Activated T-helper 1 cell treated with anti-CD3 and anti-CD28 coated beads, Interleukin-2, amount 50 U/mL, for 16 hours (primary cell): ENCODE measurements at places on chromosomes 13 and 19.

GRCh38 chr19:57016076-57016475 lies 103.7 kb upstream of the USP29 start:
- DNase-seq: no peak

- no peak for DNase-seq
Measured at GRCh38 chr13:91313103-91313502, 34.4 kb upstream of the MIR17HG start.

GRCh38 chr13:70527599-70527998 lies 419.3 kb upstream of the KLHL1 start:
- no peak for DNase-seq

DNA sequence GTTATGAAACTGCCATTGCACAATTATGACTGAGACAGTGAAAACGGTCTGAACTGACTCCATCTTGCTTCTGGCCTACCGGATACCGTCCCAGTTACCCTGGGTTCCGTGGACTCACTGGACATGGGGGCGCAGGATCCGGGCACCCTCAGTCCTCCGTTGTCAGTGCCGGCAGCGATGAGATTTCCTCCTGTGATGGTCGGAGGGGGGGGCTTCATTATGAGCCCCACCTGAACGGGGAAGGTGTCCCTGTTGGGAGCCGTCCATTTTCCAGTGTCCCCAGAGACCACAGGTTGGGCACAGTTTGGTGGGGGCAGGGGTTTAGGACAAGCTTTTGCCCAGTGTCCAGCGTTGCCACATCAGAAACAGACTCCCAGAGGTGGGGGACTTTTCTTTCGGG lies 23.4 kb downstream of the TMEM255B start:
- no peak for DNase-seq

- no peak for DNase-seq
Measured at GRCh38 chr13:97429681-97430081, 4.3 kb upstream of the RAP2A start.

DNA sequence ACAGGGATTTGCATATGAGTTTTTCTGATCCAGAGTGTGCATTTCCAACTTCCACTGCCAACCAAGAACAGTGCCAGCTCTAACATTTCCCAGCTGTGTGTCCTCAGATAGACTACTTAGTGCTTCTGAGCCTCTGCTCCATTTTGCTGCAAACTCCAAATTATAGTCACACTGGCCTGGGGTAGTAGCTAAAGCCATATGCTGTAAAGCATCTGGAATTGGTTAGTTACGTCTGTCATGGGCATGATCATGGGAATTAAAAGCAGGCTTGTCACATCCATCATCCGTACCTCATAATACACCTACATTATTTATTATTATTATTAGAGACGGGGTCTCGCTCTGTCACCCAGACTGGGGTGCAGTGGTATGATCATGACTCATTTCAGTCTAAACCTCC lies 7.1 kb downstream of the ELAVL3 start:
- DNase-seq: no peak

DNA sequence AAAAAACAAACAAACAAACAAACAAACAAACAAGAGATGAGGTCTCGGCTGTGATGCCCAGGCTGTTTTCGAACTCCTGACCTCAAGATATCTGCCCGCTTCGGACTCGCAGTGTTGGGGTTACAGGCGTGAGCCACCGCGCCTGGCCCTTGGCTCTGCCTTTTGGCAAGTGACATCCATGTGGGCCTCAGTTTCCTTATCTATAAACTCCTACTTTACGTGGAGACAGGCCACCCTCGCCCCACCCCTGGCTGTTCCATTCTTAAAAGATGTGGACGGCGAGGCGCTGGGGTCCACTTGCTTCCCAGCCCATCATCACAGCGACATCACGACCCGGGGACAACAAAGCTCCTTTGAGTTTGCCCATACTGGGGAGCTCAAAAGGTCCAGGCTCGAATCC lies 1.7 kb downstream of the TSSK6 start:
- no peak for DNase-seq

- DNase-seq: no peak
Measured at GRCh38 chr19:4018140-4018613, 10.6 kb downstream of the PIAS4 start.

- DNase-seq: no peak
Measured at GRCh38 chr19:45470762-45471081, 2.9 kb downstream of the FOSB start.

- DNase-seq: no peak
Measured at GRCh38 chr19:37114001-37114400, 35.8 kb downstream of the ZNF420 start.

DNA sequence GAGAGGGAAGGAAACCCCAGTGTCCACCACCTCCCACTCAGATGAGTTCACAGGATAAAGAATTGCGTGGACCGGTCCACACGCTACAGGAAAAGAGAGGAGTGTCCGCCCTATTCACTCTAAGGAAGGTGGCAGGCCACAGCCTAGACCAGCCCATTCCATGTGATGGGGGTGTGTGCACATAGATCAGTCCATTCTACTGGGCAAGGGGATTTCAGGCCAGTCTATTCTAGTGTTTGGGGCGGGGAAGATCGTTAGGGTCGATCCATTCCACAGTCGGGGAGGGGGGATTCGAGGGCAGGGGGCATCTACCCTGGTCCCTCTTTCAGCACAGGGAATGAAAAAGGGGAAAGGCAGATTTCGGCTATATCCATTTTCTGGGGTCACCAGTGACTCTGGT lies 7.8 kb downstream of the FIZ1 start:
- no peak for DNase-seq

- DNase-seq: no peak
Measured at GRCh38 chr19:28401739-28402424, 811.1 kb downstream of the UQCRFS1 start.

- no peak for DNase-seq
Measured at GRCh38 chr19:48271531-48272151, 1.8 kb downstream of the ZNF114 start.

GRCh38 chr19:11797491-11797890 lies 832 bp upstream of the ZNF491 start:
- peak; percentile 53 for DNase-seq

GRCh38 chr13:42355092-42355485 lies 83.1 kb downstream of the AKAP11 start:
- DNase-seq: peak; percentile 35

- DNase-seq: no peak
Measured at GRCh38 chr13:29875646-29876045, 25.2 kb upstream of the UBL3 start.

GRCh38 chr13:104099750-104100149 lies 1033.5 kb upstream of the SLC10A2 start:
- no peak for DNase-seq

DNA sequence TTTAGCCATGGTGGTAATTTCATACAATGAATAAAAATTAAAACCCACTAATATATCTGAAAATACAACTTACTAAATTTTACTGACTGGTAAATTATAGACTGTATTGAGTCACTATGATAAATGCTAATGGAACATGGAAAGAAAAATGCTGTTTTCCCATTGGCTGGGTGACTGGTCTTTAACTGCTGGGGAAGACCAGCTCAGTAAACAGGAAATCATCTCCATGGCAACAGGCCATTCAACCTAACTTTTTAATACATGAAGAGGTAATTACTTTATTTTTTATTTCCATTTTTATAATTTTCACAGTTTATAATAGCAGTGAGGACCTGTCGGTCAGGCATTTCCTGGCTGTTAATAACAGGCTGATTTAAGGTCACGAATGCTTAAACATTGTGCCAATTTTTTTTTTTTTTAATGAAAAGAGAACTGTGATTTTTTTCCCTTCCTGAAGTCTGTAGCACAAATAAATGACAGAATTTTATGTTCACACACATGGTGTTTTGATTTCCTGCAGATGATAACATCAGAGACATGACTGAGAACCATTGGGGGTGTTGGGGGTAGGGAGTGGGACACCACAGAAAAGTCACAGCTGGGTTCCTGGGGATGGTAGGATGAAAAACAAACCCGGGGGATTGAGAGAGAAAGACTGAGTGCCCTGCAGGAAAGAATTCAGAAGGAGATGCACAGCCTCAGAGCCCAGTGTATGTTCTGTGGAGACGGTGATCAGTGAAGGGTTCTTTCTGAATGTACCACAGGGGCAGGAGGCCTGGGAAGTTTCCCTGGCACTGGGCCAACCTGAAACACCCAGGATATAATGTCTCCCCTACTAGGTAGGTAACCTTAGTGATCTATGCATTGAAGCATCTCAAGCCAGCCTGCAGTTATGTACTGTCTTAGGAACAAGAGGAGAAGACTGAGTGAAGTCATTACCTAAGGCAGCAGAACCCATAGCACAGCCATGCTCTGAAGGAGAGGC lies 297.1 kb downstream of the COG6 start:
- no peak for DNase-seq

GRCh38 chr19:50380751-50381151 lies 3.4 kb upstream of the POLD1 start:
- DNase-seq: no peak

GRCh38 chr13:59566561-59566960 lies 597.2 kb downstream of the DIAPH3 start:
- DNase-seq: no peak

DNA sequence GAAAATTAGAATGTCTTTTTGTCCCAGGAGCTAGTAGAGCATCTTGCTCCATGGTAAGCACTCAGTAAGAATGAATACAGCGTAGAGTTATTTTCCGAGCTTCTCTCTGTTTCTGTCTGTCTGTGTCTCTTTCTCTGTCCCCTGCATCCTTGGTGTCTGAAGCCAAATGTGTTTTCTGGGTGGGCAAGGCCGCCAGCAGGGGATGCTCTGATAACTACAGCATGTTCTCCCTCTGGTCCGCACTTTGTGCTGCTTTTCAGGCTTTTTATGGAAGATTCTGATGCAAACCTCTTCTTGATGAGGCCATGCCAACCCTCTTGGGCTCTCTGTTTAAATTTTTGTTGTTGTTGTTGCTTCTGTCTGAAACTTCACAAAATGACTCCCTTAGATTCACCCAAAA lies 142.8 kb upstream of the UBL3 start:
- no peak for DNase-seq

- DNase-seq: no peak
Measured at GRCh38 chr19:7729211-7729610, 2.7 kb downstream of the CLEC4G start.

GRCh38 chr13:49220036-49220855 lies at the start of gene MLNR:
Gene MLNR, plus strand, starts transcription at chr13:49220338. Its CDS starts 0 bp downstream, at chr13:49220338.
- no peak for DNase-seq

DNA sequence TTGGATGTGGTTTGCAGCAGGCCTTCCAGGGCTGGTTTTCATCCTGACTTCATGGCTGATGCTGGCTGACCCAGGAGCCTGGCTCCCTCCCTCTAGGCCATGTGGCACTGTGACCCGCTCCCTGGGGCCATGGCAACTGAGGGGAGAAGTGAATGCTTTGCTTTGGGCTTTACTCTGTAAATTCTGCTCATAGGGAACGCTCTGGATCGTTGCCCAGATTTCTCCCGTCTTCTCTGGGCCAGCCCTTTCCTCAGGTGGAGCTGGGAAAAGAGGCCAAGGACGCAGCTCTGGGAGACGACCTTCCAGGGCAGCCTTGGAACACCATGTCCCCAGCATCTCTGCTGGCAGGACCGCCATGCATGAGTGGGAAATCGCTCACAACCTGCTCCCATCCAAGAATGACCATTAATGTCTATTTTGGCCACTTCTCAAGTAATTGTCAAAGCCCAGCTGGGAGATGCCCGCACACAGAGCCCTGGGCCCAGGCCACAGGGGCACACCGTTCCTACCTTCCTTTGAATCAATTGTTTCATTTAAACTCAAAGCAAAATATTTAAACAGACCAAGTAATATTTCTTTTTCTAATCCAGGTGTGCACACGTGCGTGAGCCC lies 321.8 kb downstream of the TEX29 start:
- DNase-seq: no peak

- no peak for DNase-seq
Measured at GRCh38 chr13:72163678-72164077, 296.7 kb upstream of the DACH1 start.

GRCh38 chr13:24887759-24888158 lies 123.8 kb downstream of the RNF17 start:
- DNase-seq: no peak

DNA sequence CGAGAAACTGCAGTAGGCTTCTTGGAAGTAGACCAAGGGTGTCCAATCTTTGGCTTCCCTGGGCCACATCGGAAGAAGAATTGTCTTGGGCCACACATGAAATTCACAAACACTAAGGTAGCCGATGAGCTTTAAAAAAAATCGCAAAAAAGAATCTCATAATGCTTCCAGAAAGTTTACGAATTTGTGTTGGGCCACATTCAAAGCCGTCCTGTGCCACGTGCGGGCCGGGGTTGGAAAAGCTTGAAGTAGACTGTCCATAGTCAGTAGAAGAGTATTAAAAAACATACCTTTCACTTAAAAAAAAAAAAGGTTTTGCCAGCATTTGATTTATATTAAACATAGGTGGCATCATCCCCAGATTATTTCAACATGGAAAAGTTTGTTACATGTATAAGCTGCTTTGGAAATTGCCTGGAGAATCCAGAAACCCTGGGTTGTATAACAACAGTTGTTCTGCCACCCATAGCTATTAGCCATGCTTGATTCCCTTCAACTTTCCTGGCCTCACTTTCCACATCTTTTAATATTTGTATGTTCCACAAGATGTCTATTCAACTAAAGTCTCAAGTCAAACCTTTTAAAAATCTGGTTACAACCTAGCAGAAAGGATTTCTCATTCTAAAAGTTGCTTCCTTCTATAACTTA lies 1.0 kb downstream of the IFT88 start:
- DNase-seq: no peak

DNA sequence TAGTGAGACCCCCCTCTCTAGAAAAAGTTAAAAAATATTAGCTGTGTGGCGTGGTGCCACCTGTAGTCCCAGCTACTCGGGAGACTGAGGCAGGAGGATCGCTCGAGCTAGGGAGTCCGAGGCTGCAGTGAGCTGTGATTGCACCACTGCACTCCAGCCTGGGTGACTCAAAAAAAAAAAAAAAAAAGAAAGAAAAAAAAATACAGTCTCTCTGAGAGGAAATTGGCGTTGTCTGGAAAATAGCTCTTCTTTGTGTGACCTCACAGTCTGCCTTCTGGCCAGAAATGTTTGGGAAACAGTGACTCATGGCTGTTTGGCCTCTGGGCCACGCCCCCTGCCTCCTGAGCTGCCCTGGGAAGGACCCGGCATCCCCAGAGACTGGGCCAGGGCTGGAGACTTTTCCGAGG lies 10.7 kb downstream of the MARCHF2 start:
- DNase-seq: no peak
